ENCODE measurements at places on chromosomes 5 and 9. TPM values are rescaled to one million over a fixed set of nuclear protein-coding genes. Genes with fewer than 3 reads are reported as not detected.
A peak's percentile ranks its signal among the peaks of the same experiment; 100 is the strongest.

The EGFL7 gene
- total RNA-seq = 62.8 TPM

DNA sequence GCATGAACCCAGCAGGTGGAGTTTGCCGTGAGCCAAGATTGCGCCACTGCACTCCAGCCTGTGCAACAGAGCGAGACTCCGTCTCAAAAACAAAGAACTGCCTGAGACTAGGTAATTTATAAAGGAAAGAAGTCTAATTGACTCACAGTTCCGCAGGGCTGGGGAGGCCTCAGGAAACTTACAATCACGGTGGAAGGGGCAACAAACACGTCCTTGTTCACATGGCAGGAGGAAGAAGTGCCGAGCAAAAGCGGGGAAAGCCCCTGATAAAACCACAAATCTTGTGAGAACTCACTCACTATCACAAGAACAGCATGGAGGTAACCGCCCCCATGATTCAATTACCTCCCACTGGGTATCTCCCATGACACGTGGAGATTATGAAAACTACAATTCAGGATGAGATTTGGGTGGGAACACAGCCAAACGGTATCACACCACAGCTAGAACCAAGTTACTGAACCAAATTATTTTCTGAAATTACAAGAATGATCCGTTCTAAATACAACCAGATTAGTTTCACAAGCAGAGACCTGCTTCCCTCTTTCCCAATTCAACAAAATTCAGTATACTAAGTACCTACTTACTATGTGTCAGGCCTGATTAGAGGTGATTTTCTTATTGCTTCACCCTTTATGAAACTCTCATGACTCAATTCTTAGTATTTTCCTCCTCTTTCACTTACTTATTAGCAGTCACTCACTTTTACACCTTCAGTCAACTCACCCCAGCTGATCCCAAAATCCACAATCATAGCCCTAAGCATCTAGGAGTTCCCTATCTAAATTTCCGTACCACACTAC lies 8.4 kb downstream of the UBTD2 start:
- ATAC-seq = no peak

GRCh38 chr9:79362100-79363081 lies 209.4 kb upstream of the TLE4 start:
- ATAC-seq = no peak

The GPRIN1 gene
- 0.54 TPM for total RNA-seq

The DPYSL3 gene
- 339 TPM for total RNA-seq

The CDH9 gene
- not detected for total RNA-seq

GRCh38 chr5:173944511-173944910 lies 44.5 kb upstream of the C5orf47 start:
- no peak for ATAC-seq

DNA sequence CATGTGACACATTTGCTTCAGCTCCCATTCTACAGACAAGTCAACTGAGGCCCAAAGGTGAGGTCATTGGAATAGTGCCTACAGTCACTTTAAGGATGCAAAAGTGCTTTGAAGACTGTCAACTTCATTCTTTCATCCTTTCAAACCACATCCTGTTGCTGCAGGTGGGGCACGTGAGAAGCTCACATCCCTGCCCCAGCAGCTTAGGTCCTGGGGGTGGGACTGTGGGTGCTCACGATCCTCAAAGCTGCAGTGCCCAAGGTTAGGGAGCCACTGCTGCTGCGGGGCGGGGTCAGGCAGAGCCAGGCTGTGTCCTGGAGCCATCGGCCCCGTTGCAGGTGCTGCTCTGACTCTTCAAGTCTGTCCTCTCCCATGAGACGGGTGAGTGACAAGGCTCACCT lies 57.9 kb upstream of the IER5L start:
- ATAC-seq = no peak

DNA sequence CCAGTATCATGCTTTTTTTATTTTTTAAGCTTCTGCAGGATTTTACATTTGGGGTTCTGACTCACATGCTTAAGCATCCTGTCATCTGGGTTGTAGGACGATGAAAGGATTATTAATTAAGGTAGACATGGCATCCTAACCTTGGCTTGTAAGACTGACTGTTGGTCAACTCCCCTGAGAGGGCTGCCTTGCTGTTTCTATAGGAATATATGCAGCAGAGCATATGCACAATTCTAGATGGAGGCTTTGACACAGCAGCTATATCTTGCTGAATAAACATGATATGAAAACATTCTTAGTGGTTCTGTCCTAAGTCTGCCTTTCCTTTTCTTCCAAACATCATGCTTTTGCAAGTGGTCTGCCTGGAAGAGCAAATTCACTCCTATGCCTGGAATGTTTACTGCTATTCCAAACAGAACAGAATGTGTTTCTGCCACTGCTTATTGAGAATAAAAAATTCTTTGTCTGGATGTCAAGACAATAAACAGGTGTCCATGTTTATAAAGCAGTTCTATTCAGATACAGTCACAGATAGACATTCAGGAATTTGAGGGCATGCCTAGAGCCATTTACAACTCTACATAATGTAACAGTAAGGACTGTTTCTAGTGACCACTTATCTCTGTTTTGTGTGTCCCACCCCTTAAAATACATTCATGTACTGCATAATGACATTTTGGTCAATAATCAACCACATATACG lies 166.2 kb upstream of the PPP2R2B start:
- no peak for ATAC-seq

The C8G gene
- total RNA-seq = not detected

DNA sequence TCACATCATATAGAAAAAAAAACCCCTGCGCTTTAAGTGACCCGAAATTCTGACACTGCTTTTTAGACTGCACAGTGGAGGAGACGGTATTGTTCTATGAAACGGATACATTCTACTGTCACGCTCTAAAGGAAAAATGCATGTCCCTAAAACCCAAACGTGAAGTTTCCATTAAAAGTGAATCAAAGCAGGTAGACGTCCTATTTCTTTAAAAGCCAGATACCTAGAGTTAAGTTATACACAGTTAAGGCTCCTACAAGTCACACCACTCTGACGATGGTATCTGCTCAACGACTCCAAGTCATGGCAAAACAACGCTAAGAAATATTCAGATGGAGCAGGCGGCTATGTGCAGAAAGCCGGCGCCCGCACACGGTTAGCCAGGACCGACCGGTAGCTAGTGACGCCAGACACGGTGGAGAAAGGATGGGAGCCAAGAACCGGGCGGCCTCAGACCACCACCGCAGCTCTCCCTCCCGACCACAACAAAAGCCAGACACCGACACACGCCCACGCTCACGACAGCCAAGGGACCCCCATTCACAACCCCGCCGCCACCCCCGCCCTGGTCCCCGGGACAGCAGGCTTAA lies 734 bp downstream of the SKP1 start:
- peak; percentile 23 for ATAC-seq

DNA sequence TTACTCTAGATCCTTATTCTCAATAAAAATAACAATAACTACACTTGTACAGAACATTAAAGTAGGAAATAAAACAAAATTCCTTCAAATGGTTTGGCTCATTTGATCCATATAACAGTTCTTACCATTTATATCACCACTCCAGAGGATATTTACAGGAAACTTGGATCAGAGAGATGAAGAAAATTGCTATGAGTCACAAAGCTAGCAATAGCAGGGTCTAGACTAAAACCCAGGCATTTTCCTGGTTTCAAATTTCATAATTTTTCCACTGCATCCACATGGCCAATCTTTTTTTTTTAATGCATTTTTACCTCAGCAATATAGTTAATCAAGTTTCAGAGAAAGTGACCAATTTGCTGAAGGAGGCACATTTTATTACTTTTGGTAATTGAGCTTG lies 299.2 kb downstream of the ELAVL2 start:
- no peak for ATAC-seq

DNA sequence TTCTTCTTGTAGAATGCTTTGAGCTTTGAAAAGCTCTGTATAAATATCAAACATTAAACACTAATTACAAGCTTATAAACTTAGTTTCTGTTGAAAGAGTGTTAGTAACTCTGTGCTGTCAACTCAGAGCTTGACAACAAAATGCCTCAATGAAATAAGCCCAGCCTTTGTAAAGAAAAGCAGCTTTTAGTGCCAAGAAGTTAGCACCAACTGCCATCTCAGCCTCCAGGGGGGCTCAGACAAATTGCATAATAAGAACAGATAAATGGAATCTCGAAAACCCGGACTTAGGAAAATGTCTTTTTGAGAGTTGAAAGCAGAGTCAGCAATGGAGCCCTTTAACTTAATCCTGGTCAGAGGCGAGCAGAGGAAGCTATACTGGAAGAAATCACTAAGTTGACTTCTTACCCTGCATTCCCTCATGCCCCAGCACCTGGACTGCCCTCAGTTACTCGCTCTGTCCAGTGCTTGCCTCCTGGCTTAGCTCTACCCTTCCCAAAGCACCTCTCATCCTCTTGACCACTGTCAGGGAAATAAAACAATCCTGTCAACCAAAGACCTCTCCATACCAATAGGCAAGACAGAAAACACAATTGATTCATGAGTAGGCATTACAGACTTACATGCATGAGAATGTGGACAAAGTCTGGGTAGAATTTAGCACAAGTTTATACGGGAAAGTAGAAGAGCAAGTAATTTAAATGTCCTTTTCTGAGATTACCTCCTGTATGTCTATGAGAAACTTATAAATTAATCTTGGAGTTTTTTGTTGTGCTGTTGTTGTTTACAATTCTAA lies 352.7 kb downstream of the ZNF608 start:
- ATAC-seq = no peak

Measured in gastroesophageal sphincter (tissue), 4 donors.